CD14-positive monocyte (primary cell): ENCODE measurements at places on chromosomes 5 and 9.
A peak's percentile ranks its signal among the peaks of the same experiment; 100 is the strongest.

- no peak for DNase-seq
These were observed 1360.8 kb upstream of the C9orf72 start for GRCh38 chr9:28934111-28934510.

DNA sequence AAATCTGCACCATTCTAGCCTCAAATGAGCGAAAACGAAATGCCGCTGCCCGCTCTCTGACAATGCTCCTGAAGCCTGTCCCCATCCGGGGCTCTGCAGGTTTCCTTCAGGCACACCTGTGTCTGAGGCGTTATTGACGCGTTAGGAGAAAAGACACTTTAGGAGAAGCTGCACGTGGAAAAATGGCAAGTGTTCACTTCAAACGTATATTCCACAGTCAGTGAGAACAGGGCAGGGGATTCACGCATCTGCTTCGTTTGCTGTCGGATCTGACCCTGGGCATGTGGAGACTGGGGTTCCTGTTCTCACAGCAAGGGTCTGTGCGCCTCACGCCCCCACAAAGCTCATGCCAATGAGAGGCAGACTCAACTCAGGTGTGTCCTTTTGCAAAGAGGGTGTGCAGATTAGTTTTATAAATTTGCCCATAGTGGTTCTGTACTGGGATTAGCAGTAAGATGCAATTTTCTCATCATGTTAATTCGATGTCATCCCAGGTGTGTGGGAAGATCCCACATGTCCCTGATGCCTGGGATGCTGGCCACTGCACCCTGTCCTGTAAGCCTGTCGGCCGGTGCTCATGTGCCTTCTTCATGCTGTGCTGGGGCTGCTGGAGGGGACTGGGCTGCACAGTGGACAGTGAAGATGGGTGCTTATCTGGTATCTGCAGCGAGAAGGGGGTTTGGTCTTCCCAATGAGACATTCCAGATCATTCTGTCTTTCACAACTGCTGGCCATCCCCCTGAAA lies 11.2 kb upstream of the TBC1D9B start:
- no peak for DNase-seq

- no peak for DNase-seq
These were observed 43.8 kb downstream of the TRIP13 start for GRCh38 chr5:936149-937144.

DNA sequence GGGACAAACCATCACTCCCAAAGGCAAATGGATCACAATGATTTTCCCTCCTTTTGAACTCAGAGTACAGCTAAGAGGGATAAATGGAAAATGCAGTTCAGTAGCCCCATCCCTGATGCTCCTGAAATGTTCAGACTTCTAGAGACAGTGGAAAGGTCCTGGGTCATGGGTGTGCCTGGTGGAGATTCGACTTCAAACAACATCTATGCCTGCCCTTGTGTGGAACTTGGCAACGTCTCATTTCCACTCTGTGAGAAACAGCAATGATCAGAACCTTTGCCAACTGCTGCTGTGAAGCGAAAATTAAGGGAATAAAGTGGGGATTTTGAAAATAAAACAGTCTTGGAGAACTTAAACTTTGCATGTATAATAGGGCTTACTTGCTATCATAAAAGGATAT lies 778.1 kb downstream of the SEMA5A start:
- DNase-seq, result no peak

- DNase-seq, result no peak
These were observed 48.1 kb downstream of the SLC46A2 start for GRCh38 chr9:112842555-112842954.

DNA sequence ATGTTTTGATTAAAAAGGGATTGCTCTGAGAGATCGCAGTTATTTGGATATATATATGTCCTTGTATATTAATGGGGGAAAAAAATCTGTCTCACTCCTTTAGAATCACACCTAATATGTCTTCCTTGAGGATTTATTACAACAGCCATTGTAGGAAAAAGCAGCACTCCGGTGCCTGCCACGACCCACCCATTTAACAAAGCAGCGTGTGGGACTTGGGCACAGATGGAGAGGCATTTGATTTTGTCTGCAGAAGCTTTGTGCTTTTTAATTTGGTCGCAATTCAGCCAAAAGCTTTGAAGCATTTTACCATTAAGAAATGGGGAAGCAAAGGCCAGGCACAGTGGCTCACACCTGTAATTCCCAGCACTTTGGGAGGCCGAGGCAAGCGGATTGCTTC lies 159.2 kb downstream of the SMARCA2 start:
- DNase-seq, result no peak

DNA sequence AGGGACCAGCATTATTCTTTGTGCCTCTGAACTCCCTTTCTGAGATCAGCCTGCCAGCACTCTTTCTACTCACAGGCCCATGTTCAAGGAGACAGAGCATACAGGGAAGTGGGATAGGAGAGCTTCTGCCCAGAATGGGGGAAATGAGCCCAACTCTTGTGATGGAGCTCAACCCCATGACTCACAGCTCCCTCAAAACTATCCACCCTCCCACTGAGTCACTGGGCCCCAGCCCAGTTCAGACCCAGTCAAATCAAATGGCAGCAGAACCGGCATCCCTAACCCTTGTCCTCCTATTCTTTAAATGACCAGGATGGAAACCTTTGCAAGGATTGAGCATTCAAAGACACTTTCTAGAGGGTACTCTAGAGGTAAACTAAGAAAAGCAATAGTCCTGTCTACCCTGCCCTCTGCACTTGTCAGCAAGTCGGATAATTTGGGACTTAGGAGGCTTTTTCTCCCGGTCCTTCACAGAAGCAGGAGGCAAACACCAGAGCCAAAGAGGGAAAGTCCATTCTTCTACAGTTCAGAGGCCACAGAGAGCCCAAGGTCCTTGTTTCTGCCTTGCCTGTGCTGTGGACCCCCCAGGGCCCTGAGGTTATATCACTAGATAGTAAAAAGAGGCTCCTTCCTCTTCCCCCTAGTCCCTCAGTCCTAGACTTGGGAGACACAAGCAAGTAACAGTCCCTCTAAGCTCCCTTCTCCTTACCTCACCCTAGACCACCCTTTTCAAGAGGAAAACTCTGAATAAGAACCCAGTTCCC lies 3.2 kb downstream of the ATOSB start:
- peak; percentile 97 for DNase-seq

- DNase-seq, result no peak
These were observed 77.4 kb downstream of the ATPSCKMT start for GRCh38 chr5:10172247-10172646.

DNA sequence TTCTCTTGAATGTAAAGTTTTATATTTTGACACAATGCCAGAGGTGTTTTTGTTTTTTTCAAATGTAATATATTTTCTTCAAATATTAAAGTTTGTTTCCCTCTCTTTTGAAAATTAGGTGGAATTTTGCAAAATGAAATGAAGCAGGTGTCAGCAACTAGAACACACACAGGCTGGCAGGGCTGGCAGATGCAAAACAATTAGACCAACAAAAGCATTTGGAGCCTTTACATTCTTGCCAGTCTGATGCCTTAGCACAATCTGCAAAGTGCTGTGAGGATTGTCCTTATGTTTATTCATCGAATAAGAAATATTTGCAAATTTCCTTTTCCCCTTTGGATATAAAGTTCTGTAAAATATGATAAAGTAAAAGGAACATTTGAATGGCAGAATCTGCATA lies 1063.9 kb downstream of the CDH9 start:
- DNase-seq, result no peak

GRCh38 chr9:84397151-84397728 lies 56.7 kb upstream of the SLC28A3 start:
- DNase-seq, result peak; percentile 43

- DNase-seq, result no peak
These were observed at the start of gene SCGB3A2 for GRCh38 chr5:147878066-147878759. Gene SCGB3A2 (plus strand): TSS chr5:147878711. CDS start chr5:147878804, 93 bp downstream.

GRCh38 chr5:97909541-97909940 lies 726.5 kb upstream of the RIOK2 start:
- DNase-seq, result no peak

DNA sequence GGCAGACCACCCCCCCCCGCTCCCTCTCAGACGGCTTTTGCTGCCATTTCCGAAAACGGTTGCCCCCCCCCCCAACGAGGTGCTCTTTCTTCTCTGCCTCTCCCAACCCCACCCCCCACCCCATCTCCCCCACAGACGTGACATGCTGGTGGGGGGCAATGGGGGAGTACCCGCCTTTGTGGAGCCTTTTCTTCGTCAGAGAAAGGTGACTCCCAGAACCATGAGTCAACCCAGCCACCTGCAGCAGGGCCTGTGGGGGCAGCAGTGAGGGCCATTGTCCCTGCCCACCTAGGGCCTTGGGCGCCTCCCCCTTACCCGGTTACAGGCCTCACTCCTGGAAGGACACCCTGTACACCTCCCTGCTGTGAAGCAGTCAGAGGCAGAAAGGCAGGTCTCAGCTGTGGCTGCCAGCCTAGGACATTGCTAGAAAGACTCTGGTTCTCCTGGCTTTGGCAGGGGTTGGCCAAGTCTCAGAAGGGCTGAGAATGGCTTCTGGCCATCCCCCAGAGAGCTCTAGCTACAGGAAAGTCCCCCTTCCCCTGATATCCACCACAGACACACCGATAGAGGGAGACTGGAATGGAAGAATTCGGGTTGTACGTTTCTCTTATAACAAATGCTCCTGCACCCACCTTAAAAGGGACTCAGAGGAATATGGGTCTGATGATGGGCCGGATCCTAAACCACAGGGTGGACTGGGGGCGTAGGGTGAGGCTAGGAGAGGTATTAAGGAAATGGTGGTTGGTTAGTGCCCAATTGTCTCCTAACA lies 2.2 kb downstream of the DNAJB5 start:
- no peak for DNase-seq

- no peak for DNase-seq
These were observed 15.8 kb upstream of the NRARP start for GRCh38 chr9:137317718-137318511.

DNA sequence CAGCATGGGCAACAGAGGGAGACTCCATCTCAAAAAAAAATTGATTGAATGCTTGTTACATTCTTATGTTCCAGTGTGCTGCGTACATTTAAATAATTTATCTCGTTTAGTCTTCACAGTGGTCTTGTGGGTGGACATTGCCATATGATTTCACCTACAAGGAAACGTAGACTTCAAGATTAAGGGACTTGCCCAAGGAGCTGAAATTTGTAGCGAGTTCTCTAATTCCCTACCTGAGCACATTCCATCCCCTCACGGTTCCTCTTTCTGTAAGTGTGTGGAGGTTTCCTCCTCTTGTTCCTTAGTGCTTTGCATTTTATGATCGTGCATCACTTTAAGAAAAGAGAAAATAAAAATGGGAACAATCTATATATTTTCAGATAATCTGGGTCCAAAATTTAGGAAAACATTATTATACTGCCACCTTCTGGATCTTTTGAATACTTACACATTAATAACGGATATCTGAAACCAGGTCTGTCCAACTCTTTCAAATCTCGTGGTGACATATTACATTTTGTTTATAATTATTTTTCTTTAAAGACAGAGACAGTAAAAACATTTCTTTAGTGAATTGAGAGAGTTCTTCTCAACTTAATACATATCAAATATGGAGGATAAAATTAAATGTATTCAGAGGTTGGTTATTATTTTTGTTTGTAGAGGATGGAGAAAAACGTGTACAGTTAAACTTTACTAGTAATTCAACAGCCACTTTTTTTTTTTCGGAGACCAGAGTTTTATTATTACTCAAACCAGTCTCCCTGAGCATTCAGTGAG lies 29.9 kb upstream of the C7 start:
- no peak for DNase-seq

GRCh38 chr5:41338136-41338675 lies 124.9 kb upstream of the C6 start:
- DNase-seq, result no peak

- no peak for DNase-seq
These were observed 59.9 kb downstream of the SERINC5 start for GRCh38 chr5:80195837-80196400.

- DNase-seq, result peak; percentile 73
These were observed at the start of gene RASGEF1C for GRCh38 chr5:180209137-180209581. Gene RASGEF1C (minus strand): TSS chr5:180209211. CDS start chr5:180138052, 71,159 bp downstream.

- no peak for DNase-seq
These were observed 98.6 kb downstream of the YTHDC2 start for GRCh38 chr5:113612060-113612496.

DNA sequence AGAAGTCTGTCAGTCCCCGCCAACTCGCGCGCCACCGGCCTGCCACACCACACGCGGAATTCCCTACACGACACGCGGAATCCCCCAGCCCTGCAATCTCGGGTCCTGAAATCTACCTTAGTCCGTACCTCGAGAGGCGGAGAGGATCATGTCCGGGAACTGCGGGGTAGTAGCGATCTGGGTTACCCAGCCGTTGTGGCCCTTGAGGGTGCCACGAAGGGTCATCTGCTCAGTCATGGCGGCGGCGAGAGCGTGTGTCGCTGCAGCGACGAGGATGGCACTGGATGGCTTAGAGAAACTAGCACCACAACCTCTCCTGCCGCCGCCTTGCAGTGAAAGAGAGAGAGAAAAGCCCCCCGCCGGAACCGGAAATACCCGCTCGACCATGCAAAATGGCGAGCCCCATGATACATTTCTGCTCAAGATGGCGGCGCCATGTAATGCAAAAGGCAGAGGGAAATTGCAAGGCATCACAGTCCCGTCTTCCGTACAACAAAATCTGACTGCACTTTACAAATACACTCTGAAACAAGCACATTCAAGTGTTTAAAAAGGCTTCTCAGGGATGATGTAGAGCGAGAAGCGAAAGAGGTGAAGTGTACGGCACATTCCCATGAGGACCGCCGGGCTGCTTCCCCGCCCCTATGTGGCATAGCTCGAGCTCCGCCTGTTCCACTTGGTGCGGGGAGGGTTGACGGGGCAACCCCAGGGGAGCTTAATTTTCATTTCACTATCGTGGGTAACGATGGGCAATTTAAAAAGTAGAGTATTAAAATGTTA lies at the start of gene RACK1:
Gene RACK1 (minus strand): TSS at position 343 of the 780 bp plus-strand sequence. CDS start 106 bp downstream, at position 237.
- peak; percentile 82 for DNase-seq

- no peak for DNase-seq
These were observed 623.5 kb upstream of the NUDT12 start for GRCh38 chr5:104186100-104186499.

DNA sequence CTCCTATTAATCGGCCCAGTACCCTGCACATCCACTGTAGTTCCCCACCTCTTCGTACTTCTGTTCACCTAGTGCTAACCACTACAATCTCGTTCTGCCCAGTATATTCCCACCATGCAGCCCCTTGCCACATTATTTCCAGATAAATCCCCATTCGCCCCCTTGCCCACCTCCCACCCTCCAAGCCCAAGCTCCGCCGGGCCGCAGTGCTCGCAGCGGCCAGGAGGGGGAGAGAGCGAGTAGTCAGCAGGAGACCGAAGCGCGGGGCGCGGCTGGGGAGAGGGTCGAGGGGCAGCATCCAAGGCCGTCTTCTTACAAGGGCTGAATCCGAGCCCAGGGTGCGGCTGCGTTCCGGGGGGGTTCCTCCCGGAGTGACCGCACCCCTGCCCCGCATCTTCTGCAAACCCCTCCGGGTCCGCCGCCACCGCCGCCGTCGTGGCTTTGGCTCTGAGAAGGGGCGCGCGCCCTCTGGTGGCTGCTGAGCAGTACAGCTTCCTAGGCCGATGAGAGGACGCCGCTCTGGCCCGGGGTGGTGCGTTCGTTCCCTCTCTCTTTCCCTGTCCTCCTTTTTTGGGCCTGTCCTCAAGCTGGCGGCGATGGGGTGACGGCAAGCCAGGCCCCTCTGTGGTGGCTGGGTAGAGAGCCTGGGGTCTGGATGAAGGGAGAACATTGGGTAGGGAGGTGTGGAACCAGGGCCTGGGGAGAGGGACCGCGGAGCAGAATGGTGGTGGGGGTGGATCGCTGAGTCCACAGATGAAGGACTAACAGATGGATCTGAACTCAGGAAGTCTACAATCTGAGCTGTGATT lies 30.0 kb upstream of the PSD2 start:
- peak; percentile 70 for DNase-seq
